ENCODE measurements at places on chromosomes 3 and 15.

- DNase-seq: no peak
Measured at GRCh38 chr3:115825046-115825445, 201.7 kb downstream of the GAP43 start.

DNA sequence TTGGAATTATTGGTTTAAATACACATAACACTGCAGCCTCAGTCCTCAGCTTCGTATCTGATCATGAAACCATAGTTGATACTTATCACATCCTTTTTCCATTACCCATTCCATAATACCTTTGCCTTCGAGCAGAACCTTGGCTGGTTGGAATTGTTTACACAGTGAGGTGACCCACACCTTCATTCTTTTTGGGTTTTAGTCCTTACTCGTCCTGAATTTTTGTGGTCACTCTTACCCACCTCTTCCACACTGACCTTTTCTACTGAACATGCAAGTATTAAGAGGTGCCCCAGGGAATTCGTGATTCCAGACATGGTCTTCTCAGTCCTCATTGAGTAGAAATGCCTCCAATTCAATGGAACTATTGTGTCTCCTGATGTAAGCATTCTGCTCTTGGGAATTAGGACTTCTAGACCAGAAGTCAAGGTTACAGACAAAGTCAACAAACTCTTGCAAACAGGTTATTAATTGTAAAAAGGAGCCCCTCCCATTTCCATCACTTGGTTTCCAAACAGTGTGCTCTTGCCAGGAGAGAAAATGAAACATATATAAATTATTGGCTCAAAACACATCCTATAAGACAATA lies 37.7 kb downstream of the SCN11A start:
- no peak for DNase-seq

- DNase-seq: no peak
Measured at GRCh38 chr15:39108021-39108420, 472.9 kb upstream of the THBS1 start.

DNA sequence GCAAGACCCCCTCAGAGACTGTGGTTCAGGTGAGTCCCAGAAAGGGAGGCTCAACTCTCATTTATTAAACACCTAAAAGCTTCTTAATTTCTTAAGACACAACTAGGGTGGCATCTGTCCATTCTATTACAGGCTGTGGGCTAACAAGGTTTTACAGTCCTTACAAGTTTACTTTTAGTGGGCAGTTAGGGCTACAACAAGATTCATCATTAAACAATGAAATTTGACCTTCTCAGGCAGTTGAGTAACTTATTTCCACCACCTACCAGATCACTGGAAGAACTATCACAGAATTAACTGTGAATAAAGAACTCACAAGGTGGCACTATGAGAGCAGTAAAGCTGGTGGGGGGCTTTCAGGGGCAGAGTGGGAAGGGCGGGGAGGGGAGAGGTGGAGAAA lies 132.6 kb downstream of the PLD1 start:
- no peak for DNase-seq

DNA sequence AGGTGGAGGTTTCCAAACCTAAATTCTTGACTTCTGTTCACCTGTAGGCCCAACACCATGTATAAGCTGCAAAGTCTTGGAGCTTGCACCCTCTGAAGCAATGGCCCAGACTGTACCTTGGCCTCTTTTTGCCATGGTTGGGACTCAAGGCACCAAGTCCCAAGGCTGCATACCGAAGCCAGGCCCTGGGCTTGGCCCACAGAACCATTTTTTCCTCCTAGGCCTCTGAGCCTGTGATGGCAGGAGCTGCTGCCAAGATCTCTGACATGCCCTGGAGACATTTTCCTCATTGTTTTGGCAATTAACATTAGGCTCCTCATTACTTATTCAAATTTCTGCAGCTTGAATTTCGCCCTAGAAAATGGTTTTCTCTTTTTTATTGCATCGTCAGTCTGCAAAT lies 297.9 kb downstream of the OXSM start:
- no peak for DNase-seq

DNA sequence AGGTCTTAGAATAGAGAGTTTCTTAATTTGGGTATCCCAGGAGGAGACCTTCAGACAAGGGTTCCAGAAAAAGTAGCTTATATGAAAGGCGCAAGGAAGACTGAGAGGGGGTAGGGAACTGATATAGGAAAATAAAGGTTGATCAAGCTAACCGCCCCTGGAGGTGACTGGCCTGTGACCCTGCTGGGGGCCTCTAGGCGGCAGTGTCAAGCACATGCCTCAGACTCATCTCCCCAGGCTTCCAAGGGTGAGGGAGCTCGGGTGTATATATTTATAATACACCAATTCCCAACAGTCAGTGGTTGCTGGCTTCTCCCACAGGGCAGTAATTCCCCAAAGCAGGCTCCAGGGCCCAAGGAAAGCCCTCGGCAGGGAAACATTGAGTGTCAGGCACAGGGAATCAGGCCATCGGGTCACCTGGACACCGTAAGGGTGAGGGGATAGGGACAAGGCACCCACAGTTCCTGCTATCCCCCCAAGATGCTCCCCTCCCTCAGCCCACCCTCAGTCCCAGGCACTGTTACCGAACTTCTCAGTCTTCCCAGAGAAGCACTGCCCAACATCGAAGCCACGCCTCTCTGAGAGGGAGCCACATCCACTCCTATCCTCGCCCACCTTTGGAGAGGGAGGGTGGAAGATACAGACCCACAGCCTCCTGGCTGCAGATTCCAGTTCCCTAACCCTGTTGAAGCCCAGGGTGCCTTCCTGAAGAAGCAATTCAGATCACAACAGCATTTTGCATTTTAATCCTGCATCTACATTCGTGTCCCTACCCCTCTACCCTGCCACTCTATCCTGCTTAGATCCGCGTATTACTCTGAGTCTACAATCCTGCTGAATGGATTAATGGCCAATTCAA lies 19.5 kb upstream of the CAV3 start:
- DNase-seq: no peak

DNA sequence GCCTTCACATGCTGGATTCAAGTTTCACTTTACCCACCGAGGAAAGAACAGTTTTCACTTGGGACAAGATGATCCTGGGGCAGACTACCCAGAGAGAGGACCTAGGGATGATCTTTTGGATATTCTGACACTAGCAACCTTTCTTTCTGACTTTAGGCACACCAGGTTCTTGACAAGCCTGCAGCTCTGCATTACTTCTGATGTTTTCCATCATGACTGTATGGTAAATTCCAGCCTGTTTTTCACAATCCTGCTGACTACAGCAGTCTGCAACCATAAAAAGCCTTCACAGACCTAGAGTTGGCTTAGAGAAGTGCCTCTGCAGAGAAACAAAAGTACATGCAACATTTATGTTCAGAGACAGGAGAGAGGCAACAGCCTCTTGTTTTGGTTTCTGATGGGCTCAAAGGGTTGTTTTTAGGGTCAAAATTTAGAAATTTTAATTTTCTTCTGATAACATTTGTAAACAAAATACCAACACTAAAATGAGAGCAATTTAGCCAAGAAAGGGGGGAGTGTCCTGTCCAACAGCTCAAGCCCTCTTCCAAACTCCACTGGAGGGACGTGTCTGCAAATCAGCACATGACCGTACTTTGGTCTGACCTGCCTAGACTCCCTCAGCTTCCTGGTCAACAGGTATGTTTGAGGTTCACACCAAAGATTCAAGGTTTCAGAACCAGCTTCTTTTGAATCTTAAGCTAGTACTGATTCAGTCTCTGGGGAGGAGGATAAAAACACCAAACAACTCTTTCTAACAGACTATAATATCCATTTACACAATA lies 799 bp downstream of the ABI3BP start:
- no peak for DNase-seq
